ENCODE measurements at places on chromosomes 16 and 17.

- no peak for DNase-seq
Observed at GRCh38 chr17:47279062-47279801, 25.6 kb downstream of the ITGB3 start.

DNA sequence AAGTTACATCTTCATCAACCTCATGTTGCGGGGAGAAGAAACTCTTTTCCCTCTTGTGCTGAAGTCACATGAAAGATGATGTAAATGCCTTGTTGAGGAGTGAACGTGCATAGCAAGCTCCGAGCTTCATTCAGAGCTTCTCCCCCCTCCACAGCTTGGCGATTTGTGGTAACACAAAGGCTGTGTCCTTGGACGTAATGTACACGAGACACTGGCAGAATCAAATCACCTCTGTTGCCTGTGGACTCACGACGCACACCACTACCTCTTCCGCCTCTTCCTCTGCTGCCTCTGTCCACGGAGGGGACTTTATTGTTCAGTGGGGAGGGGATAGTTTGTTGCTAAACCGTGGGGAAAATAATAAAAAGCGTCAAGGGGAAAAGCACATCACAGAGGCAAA, 54.9 kb upstream of the CHMP6 start:
- no peak for DNase-seq

DNA sequence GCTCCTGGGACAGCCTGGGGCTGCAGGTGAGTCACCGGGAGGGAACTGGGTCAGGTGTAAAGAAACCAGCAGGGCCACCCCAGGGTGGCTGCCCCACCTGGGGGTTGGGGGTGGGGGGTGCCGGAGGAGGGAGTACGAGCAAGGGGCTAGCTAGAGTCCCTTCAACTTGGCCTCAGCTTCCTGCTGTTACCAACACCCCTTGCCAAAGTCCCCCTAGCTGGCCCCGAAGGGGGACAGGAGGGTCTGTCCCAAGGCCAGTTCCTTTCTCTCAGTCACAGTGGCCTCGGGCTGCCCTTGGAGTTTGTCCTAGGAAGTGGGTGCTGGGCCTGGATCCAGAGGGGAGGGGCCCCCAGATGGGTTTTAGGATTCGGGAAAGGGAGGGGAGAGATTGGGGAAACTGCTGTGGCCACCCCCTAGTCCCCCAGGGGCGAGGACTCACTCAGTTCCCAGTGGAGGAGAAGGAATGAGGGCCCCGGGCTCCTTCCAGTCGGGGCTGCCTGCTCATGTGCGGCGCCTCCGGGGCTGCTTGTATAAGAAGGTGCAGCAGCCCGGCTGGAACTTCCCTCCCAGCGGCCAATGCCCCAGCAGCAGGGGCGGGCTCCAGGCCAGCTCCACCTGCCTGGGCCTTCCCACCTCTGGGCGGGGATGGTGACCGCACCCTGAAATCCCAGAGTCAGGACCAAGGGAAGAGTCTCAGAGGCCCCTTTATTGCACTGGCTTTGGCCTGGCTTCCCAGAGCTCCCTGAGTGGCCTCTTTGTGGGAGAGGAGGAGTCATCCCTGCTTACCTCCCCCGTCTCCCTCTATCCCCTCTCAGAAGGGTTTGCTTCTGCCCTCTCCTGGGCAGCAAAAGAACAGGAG, 7.3 kb downstream of the ARHGAP27 start:
- DNase-seq, result peak; percentile 96

DNA sequence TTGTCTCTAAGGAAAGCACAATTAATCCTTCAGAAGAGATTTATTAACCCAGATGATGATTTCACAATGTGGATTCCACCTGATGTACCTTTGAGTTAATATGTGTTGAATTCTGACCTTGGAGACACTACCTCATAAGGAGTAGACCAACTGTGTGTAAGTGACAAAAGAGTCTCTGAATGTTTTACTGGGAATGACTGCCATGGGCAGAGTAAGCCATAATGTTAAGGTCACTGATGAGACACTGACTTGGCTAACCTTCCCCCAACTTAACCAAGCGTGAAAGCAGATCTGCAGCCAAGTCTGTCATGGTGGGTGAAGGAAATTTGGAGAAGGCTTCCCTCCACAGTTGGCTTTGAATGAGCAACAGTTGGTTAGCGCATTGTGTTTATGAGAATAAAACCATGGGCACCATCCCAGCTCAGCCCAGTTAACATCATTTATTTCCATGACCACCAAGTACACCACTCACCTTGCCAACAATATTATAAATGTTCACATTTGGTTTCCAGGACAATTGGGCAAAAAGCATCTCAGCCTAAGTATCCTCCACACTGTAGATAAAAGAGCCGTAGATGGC, 618.5 kb downstream of the KCNJ2 start:
- DNase-seq, result no peak

GRCh38 chr17:75111777-75112335, 2.1 kb downstream of the ARMC7 start:
- no peak for DNase-seq

- no peak for DNase-seq
Observed at GRCh38 chr16:61858988-61859387, 177.2 kb downstream of the CDH8 start.

DNA sequence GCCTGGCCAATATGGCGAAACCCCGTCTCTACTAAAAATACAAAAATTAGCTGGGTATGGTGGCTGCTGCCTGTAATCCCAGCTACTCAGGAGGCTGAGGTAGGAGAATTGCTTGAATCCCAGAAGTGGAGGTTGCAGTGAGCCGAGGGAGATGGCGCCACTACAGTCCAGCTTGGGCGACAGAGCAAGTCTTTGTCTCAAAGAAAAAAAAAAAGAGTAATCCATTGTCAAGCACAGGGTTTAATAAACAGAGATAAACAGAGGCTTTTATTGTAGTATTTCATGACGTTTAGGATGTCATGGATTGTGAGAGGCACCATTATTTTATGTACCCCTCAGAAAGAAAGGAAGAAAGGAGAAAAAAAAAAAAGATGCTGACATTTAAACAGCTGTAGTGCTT, 75.2 kb upstream of the RNU2-1 start:
- no peak for DNase-seq

DNA sequence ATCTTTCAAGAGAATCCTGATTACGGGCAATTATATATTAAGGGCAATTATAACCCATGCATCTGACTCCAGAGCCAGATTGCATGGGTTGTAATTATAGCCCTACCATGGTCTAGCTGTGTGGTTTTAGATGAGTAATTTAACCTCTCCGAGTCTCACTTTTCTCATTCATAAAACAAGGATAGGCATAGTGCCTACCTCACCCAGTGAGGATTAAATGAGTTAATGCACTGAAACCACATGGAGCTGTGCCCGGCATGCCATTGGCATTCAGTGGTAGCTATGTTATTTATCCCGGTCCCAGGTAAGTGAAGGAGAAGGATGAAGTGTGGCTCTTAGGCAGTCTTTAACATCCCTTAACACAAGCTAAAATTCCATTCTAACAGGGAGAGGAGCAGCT, 6.3 kb downstream of the SNX20 start:
- no peak for DNase-seq

DNA sequence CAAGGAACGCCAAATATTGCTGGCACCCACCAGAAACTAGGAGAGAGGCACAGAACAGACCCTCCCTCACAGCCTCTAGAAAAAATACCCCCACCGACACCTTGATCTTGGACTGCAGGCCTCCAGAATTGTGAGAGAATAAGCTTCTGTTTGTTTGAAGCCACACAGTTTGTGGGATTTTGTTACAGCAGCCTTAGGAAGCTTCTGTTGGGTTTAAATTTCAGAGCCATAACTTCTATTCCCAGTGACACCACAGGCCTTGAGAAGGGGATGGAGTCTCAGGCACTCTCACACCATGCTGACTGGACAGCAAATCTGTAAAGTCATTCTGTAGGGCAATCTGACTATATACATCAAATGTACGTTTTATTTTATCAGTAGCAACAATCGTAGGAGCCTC, 38.6 kb downstream of the RNF112 start:
- no peak for DNase-seq

DNA sequence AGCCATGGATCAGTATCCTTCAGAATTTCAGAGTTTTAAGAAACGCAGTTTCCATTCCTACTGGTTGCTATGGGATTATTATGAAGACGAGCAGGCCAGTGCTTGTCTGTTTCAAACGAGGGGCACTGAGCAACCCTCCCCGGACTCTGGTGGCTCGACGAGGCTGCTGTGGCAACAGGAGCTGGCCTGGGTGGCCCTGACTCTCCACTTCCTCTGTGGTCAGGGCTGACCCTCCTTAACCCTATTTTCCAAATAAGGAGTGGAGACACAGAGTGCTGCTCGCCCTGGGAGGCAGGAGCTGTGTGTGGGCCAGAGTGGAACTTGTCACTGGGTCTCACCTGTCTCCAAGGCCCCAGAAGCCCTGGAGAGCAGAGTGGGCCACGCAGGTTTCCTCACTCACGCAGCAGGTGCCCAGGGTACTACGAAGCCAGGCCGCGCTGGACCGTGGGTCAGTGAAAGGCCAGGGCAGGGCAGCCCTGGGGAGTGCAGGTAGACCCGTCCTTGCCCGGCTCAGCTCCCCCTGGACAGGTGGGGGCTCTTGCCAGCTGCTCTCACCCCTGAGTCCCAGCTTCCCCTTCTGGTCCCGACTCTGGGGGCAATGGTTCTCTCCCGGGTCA, 3.3 kb downstream of the GALNS start:
- DNase-seq, result no peak

- no peak for DNase-seq
Observed at GRCh38 chr17:60047046-60047445, 31.7 kb downstream of the HEATR6 start.

DNA sequence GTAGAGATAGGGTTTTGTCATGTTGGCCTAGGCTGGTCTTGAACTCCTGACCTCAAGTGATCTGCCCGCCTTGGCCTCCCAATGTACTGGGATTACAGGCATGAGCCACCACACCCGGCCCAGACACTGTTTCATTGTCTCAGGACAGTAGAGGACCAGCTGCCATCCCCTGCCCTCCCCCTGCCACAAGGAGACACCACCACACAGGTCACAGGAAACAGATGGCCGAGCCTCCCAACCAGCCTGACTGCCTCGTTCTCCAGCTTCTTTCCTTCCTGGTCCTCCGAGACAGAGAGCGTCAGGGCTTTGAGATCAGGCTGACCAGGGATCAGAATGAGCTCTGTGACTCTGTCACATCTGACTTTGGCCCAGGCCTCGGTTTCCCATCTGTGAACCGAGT, 20.8 kb upstream of the RNPS1 start:
- peak; percentile 94 for DNase-seq

DNA sequence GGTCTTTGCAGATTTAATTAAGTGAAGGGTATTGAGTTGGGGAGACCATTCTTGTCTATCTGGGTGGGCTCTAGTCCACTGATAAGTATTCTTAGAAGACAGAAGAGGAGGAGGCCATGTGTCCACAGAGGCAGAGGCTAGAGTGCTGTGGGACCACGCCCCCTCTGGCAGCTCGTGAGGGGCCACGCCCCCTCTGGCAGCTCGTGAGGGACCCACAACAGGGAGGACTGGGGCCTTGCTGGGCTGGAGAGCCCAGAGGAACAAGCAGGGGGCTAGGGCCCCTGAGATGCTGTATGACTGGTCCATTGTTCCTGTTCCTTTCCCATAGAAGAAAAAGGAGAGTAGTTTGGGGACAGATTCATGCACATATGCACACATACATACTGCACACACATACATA, 106.8 kb downstream of the METRNL start:
- DNase-seq, result peak; percentile 23

- no peak for DNase-seq
Observed at GRCh38 chr16:29023279-29024277, 38.7 kb downstream of the LAT start.

DNA sequence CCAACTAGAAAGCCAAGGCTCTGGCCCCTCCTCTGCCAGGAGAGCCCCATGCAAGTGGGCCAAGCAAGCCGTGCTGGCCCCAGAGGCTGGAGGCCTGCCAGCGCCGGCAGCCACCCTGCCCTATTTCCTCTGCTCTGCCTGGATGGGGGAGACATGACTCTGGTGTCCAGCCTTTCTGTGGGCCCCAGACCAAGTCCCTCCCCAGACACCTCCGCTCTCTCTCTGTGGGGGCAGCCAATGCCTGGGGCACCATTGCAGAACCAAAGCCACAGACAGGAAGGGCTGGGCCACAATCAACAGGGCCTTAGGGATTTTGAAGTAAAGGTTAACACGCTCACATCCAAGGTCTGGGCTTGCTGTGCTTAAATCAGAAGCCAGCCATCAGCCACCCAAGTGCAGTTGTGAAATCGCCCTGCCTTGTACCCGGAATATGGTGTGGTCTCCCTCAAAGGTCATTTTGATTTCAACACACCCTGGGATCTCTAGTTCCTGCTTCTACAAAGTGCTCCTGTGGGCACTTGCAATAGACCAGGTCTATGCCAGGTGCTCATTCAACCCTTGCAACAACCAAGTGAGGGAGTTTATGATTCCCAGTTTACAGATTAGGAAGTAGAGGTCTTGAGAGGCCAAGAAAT, 63.5 kb upstream of the TEX2 start:
- no peak for DNase-seq

GRCh38 chr17:48541036-48541576, 3.8 kb downstream of the HOXB2 start:
- no peak for DNase-seq

GRCh38 chr17:59712862-59713261, 5.4 kb downstream of the VMP1 start:
- DNase-seq, result no peak

GRCh38 chr17:50108556-50108955, 13.4 kb downstream of the PDK2 start:
- DNase-seq, result no peak

DNA sequence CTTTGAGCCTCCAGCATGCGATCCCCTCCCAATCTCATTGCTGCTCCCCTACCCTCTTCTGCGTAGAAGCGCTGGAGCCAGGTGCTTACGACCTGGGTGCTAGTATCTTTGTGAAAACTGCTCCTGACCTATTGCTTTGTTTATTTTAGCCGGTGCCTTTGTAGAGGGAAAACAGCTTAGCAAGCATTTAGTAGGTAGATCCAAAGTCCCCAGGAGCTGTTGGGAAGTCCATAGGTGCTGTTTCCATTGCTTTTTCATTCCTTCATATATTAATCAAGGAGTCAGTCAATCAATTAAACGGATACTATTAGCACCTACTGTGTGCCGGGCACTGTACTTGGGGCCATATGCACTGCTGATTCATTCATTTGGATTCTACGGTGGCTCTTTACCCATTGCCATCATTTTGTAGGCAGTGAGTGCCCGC, 497.6 kb downstream of the WWOX start:
- no peak for DNase-seq

- no peak for DNase-seq
Observed at GRCh38 chr17:10197362-10197720, 1.1 kb downstream of the GAS7 start.

DNA sequence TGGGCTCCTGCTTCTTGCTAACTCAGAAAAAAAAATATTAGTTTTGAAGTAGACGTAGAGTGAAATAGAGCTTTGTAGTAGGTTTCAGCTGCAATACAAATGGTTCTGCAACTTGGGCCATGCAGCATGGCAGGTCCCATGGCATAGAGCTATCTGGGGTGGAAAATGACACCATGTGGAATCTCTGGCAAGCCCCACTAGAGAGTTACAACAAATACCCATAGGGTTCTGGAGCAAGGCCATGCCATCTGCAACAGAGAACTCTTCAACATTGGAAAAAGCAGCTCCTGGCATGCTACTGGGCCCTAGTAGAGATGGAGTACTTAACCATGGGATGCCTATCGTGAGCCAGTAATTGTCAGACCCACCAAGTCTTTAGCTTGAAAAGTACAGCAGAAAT, 25.3 kb upstream of the RBBP6 start:
- DNase-seq, result no peak

- no peak for DNase-seq
Observed at GRCh38 chr17:56948491-56948890, 12.4 kb downstream of the COIL start.
